SK-MEL-5 (cell line): ENCODE measurements at places on chromosomes 6 and 20.
A peak's percentile ranks its signal among the peaks of the same experiment; 100 is the strongest.

GRCh38 chr6:56787209-56787608 is 144.5 kb upstream of the DST start:
- no peak for DNase-seq

DNA sequence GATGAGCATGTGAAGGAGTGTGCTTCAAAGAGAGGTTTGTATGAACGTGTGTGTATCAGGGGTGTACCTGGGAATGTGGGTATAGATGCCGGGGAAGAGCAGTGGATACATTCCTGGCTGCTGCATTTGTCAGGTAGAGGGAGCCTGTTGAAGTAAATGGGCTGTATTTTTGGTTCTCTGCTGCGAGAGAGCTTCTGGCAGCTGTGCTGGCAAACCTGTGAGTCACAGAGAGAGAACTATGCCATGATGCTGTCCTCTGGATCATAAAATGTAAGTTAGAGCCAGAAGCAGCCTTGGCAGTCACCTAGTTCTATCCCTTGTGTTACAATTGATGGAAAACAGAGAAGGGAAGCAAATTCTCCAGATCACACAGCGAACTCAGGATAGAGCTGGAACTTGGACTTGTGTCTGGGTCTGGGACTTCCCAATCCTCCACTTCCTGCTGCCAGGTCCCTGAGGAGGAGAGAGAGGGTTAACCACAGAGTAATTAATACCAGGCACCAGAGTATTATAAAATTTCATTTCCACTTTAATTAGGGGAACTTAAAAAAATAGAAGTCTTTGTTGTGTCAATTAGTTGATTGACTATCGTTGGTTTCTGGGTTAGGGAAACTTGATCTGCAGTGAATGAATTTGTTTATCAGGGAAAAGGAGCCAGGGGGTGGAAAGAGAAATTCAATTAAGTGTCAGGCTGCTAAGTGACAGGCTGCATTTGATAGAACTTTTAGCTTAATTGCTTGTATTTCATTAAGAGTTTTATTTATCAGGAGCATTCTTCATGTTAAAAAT is 41.1 kb upstream of the GTSF1L start:
- no peak for DNase-seq

DNA sequence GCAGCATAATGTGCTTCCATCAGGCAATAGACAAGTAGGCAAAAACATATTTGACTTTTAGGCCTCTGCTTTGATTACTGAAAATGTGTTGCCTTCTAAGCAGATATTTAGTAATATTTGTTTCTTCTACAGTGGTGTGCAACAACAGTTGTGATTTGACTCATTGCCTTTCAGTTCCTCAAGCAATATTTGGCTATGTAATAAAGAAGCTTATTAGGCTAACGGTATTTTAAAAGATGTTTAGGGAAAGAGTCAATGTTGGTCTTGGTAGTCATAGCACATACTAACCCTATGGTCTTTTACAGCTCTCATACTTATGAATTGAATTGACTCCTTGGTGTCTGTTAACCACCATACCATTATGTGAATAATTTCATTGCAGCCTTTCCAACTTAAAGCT is 124.1 kb downstream of the GRIK2 start:
- DNase-seq = no peak

DNA sequence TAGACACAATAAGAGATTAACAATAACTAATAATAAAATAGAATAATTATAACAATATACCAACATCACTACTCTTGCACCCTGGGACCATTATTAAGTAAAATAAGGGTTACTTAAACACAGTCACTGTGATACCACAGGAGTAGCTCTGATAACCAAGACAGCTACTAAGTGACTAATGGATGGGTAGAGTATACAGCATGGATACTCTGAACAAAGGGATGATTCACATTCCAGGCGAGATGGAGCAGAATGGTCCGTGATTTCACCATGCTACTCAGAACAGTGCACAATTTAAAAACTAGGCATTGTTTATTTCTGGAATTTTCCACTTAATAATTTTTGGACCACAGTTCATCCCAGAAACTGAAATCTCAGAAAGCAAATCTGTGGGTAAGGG is 80.0 kb upstream of the FUT9 start:
- no peak for DNase-seq

DNA sequence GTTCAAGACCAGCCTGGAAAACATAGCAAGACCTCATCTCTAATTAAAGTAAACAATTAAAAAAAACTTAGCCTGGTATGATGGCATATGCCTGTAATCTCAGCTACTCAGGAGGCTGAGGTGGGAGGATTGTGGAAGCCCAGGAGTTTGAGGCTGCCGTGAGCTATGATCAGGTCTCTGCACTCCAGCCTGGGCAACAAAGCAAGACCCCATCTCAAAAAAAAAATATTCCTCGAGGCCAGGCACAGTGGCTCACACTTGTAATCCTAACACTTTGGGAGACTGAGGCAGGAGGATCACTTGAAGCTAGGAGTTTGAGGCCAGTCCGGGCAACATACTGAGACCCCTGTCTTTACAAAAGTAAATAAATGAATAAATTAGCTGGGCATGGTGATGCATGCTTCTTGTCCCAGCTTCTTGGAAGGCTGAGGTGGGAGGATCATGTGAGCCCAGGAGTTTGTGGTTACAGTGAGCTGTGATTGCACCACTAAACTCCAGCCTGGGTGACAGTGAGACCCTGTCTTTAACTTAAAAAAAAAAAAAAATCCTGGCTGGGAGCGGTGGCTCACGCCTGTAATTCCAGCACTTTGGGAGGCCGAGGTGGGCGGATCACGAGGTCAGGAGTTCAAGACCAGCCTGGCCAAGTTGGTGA is 9.3 kb upstream of the C2 start:
- DNase-seq = no peak

GRCh38 chr6:3252861-3253596 is 5.7 kb upstream of the PSMG4 start:
- no peak for DNase-seq

DNA sequence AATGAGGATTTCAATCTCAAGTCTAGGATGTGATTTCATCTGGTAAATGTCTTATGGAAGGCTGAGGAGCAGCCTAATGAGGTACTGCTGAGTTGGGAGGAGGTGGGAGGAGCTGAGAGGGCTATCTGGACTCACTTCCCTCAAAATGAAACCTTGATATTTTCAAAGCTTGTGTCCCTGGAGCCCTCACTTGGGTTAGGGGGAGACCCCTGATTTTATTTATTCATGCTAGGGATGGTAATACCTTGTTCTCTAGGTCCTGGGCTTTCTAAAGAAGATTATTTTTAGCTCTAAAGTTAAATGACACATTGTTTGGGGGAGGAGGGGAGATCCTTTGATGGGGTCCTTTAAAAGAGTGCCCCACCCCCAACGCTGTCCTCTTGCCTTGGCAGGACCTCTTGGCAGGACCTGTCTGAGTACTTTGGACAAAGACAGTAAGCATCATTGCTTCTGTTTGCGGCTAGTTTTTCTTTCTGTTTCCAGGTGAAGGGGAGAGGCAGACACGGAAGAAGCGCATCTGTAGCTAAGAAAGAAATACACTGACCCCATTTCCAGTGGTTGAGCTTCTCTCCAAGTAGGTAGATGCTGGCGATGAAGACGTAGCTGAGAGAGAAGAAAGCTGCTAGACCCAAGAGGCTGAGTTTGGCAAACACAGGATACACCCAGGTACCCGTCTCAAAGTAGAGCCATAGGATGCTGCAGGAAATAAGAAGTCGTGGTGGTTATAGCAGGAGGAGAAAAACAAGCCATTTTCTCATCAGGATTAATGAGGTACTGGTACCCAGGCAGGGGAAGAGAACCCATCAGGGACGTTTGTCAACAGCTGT is 55.6 kb downstream of the ADTRP start:
- no peak for DNase-seq

DNA sequence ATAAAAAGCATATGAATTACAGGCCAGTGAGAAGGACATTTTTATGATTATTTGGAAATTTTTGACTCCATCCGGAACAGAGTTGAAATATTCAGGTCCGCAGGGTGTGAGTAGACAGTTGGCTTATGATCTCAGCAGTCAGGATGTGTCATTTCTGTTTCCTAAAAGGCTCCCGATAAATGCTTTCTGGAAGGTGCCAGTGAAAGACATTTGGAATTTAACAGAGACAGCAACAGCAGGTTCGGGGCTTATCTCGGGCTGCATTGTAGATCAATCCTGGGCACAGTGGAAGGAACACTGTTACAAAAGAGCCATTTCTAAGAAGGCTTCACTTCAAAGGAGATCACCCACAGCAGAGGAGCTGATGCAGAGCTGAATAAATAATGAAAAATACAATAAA is 934.4 kb downstream of the KIF16B start:
- no peak for DNase-seq

- DNase-seq = no peak
These were observed 2.7 kb upstream of the RBM24 start for GRCh38 chr6:17278289-17279063.

GRCh38 chr6:119440953-119441352 is 91.4 kb upstream of the MAN1A1 start:
- no peak for DNase-seq

DNA sequence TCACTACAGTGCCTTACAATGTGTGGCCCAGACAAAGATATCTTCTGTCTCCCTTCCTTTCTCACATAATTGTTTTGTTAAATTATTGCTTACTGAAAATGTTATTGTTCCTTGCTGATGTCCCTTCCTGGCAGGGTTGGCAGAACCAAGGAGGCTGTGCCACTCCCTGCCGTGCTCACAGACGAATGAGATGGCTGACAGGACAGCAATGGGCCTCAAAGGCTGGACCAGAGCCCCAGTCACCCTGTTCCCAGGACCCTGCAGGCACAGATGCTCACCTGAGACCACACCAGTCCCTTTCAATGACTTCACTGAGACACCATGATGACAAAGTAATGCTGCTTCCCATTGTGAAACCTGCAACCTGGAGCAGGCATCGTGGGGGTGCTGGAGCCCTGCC is 375.1 kb downstream of the HACE1 start:
- DNase-seq = no peak

- DNase-seq = no peak
These were observed 2.8 kb downstream of the RNF24 start for GRCh38 chr20:4012589-4012988.

- peak; percentile 52 for DNase-seq
These were observed 86.0 kb downstream of the SESN1 start for GRCh38 chr6:109008537-109009235.

- no peak for DNase-seq
These were observed 257.5 kb downstream of the ADGB start for GRCh38 chr6:146856296-146856695.

GRCh38 chr20:62819494-62820174 is 2.8 kb downstream of the COL9A3 start:
- DNase-seq = no peak

DNA sequence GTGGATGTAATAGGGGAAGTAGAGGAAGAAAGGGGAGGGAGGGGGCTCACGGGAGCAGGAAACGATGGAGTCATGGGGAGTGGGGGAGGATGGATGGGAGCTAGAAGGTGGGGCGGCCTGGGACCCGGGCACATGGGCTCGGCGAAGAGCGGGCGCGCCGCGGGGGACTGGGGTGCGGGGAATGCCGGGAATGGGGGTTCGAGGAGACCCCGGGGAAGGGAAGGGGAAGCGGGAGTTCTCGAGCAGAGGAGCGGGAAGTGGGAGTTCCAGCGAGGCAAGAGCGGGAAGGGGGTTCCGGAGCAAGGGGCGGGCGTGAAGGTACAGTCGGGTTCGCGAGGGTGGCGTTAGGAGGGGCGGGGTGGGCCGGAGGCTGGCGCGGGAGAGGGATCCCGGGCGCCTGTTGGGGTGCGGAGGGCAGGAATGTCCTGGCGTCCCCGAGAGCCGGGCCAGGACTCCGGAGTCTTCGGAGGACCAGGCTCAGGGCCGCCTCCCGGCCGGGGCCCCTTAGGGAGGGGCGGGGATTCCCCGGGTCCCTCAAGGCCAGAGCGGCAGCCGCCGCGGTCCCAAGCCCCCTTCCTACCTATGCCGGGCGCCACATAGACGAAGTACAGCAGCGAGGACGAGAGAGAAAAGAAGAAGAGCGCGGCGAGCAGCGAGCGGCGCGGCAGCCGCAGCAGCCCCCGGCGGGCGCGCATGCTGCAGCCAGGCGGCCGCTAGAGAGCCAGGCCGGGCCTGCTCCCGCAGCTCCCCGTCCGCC is 504 bp downstream of the B4GALT5 start:
- DNase-seq = no peak

GRCh38 chr6:43211955-43212354 is 17.3 kb downstream of the DNPH1 start:
- DNase-seq = no peak

DNA sequence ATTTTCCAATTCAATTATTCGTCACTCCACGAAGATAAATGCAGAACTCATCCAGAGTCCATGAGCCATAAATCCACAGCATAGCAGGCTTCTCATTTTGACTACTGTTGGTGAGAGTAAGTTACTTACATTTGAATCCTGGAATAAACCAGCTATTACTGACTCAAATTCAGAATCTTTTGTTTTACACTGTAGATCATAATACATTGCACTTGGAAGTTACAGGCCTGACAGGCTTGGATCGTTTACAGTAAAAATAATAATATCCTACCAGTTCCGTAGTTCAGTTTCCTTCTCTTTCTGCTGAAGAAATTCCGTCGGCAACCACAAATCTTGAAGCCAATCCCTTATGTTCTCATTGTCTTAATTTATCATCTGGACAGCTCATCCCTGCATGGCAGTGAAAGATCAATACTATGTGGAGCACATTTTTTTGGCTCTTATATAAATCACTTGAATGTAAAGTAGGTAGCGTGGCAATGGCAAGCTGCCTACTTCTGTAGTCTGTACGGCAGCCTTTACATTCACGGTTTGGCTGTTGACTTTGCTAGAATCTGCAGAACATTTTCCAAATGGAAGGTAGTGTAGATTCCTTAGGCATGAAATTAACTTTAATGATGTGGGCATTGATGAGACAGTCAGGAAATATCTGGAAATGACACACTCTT is 142.9 kb downstream of the WDR27 start:
- no peak for DNase-seq

GRCh38 chr6:29504961-29505360 is 17.2 kb upstream of the MAS1L start:
- no peak for DNase-seq

- DNase-seq = no peak
These were observed 20.1 kb upstream of the GCM1 start for GRCh38 chr6:53168516-53169267.

DNA sequence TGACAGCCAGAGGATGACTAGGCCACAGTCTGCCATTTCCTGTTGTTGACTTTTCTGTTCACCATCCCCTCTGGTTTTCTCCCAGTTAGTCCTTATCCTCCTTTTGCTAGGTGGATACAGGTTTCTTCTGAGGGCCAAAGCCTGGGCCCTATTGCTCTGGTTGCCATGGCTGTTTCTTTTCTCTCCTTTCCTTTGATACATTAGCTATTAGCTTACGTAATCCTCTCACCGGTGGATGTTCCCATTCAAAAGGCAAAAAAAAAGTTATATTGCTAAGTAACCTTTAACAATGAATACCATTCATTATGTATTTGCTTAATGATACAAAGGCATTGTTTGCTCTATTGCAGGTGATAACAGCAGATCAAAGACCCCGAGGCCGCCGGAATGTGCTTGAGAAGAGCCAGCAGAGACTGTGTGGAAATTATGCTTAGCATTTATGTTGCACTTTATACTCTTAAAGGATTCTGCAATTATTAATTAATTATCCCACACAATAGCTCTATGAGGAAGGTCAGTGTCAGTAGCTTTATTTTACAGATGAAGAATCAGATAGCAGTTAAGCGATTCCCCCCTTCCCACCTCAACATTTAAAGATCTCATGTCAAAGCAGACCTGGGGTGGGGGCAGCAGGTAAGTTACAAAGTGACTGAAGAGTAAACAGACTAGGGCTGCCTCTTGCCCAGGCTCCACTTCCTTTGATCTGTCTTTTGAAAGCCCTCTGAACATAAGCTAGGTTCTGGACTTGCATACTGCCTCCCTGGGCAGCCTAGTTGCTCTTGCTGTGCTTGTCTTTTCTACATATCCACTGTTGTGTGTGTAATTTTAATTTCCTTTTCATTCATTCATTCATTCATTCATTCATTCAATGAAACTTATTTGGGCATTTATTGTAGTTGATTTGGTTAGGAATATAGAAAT is 14.5 kb upstream of the TFB1M start:
- no peak for DNase-seq
